EL (cell line): ENCODE measurements at places on chromosomes 4 and X.

- peak; percentile 73 for DNase-seq
Observed at GRCh38 chrX:107718156-107718621, 57.4 kb downstream of the TSC22D3 start.

GRCh38 chr4:41506130-41506529, 31.8 kb upstream of the LIMCH1 start:
- peak; percentile 94 for DNase-seq

- DNase-seq = no peak
Observed at GRCh38 chr4:158816955-158817354, 48.1 kb downstream of the FNIP2 start.

- DNase-seq = peak; percentile 60
Observed at GRCh38 chrX:63918611-63919010, 133.6 kb upstream of the ARHGEF9 start.

GRCh38 chr4:48958582-48958981, 27.5 kb upstream of the CWH43 start:
- no peak for DNase-seq

- DNase-seq = no peak
Observed at GRCh38 chr4:170109586-170110284, 20.0 kb upstream of the AADAT start.

DNA sequence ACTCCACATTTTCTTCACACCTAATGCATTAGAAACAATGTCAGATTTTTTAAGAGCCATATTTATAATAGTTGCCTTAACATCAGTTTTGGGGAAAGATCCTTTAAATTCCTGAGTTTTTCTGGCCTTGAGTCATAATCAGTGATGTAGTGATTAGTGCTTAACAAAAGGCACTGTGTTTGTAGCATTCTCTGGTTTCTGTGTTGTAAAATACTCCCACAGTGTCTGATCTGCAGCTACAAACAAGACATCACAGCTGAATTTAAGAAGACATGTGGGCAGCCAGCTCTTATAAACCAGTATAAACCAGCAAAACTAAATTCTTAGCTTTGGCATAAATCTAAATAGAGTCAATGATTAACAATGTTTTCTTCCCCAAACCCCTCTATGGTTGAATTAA, 233.8 kb downstream of the FSTL5 start:
- DNase-seq = no peak

DNA sequence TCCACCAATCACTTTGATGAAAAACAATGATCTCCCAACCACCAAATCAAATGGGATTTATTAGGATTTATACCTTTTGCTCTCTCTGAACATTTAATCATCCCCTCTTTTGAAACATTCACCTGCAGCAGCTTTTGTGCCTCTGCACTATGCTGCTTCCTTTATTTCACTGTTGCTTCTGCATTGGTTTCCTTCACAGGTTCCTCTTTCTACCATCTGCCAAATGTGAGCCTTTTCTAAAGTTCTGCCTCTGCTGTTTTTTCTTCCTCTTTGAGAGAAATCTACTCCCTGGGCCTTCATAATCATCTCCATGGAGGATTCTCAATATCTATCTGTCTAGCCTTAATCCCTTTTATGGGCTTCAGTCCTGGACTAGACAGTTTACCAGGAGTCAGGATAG, 24.7 kb downstream of the CUL4B start:
- DNase-seq = no peak

DNA sequence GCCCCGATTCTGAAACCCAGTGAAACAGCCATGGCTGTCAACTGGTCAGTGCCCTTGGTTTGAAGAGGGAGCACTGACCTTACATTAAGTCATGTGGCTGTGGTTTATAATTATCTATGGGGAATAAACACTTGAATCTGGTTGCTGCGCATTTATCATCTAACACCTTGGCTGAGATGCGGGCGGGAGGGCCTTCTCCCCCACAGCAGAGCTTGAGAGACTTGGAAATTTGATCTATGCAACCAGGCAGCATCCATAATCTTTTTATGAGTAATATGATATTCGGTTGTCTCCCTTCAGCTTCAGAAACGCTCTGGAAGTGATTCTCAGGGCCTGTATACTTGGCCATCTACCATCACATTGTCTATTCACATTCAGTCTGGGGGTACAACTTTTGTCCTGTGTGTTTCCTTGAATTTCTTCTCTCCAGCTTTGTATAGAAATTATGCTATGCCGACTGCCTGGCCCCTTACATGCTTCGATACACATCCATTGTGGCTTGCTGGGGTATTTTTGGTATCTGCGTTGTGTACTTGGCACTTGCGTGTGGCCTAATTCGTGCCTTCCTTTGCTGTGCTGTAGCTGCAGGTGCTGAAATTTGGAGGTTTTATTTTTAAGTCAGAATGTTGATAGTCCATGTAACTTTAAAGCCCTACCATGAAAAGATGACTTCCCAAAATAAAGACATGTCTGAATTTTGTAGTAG, 321.6 kb downstream of the ARHGAP10 start:
- DNase-seq = no peak

DNA sequence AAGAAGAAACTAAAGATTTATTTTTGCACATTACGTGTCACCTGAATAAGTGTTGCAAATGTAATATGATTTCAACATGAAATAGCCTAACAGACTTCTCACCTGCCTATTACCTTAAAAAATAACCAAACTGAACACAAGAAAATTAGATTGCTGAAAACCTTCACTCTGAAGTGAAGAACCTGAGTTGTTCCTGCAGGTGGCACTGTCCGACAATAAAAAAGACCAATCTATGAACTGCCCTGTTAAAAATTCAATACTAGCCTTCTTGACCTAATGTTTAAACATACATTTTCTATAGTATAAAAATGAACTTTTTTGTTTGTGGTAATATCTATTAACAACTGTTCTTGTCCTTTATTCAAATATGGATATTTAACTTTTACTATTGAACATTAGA, 69.2 kb upstream of the PNPLA4 start:
- DNase-seq = peak; percentile 18

DNA sequence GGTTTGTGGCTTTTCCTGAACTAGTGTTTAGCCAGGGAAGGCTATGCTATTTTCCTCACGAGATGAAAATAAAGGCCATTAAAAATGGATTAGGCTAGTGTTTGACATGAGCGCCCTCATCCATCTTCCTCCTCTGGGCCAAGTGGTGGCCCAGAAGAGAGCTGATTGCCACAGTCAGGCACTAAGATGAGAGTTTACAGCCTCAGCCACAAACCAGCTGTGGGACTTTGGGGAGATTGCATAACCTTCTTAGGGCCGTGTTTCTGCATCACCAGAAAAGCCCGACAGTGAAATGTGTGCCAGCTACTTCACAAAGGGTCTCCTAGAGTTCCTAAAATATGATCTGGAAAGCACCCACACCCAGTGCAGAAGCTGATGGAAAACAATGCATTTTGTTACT, 42.3 kb upstream of the LNX1 start:
- DNase-seq = peak; percentile 6

- no peak for DNase-seq
Observed at GRCh38 chrX:107706309-107706708, 69.3 kb downstream of the TSC22D3 start.

- DNase-seq = no peak
Observed at GRCh38 chr4:528835-529234, 29.8 kb downstream of the PIGG start.

GRCh38 chrX:93932471-93933220, 258.6 kb downstream of the FAM133A start:
- no peak for DNase-seq

DNA sequence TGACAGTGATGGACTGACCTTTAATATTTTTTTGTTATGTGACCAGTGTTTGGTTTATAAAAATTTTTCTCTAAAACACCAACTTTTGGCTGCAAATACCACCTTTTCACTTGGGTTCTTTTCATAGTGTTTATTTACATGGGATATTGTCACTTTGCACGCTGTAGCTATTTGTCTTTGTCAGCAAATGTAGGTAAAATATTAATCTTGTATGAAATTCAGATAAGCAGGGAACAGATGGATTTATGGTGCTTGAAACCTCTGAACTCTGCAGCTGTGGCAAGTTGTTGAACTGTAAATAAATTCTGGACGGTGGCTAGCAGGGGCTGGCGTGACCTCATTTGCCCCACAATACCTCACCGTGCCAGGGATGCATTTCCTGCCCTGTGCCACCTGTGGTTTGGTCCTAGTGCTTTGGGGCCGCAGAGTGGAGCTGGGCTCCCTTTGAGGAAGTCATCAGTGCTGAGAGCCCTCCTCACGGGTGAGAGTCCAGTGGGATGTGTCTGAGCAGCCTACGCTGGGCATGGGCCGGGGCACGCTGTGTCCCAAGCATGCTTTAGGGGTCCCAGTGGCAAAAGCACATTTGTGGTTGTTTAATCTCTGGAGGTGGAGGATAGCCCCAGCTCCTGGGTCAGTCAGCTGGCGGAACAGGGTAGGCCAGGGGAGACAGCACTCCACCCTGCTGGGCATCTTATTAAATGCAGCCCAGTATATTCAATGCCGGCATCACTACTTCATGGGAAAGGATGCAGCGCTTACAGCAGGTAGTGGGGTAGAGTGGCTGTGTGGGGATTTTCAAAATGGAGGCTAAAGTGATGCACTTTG, 108.6 kb downstream of the TBL1X start:
- DNase-seq = no peak
